Esophagus muscularis mucosa (tissue), 4 donors: ENCODE measurements at places on chromosomes 11 and 22. TPM values are rescaled to one million over a fixed set of nuclear protein-coding genes. Genes with fewer than 3 reads are reported as not detected.
A peak's percentile ranks its signal among the peaks of the same experiment; 100 is the strongest.

GRCh38 chr11:95301474-95301873 is 70.5 kb upstream of the SESN3 start:
- DNase-seq = no peak

GRCh38 chr11:57618438-57618837 is 21.0 kb downstream of the SERPING1 start:
- DNase-seq = no peak

DNA sequence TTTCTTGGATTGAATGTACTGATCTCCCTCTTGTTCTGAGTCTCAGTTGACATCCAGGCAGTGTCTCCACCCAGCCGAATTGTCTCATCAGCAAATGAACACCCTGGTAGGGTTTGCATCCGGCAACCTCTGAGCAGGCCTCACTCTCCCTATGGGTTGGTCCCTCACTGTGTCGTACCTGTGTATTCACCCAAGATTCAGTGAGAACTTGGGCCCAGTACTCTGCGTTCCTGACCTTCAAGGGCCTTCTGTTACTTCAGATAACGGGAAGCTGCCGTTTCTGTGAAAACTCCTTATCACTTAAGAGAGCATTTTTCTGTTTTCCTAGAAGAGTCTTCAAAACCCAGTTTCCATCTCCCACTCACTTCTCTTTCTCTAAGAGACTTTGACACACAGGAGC is 915.6 kb downstream of the TBC1D22A start:
- DNase-seq = no peak

DNA sequence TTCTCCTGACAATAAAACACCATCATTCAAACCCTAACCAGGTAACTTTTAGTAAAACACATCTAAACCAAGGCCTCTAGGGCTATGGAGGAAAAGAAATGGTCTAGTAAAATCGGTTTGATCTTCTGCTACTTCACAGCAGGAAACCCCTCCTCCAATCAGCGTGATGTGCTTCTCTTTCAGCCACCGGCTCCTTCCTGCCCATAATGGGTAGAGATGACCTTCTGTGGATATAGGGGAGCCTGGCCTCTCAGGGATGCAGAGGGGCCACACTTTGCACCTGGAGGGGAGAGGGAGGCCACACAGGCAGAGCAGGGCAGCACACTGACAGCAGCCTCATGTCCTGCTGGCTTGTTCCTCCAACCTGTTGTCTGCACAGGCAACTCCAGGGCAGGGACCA is 6.9 kb downstream of the EHD1 start:
- DNase-seq = no peak

DNA sequence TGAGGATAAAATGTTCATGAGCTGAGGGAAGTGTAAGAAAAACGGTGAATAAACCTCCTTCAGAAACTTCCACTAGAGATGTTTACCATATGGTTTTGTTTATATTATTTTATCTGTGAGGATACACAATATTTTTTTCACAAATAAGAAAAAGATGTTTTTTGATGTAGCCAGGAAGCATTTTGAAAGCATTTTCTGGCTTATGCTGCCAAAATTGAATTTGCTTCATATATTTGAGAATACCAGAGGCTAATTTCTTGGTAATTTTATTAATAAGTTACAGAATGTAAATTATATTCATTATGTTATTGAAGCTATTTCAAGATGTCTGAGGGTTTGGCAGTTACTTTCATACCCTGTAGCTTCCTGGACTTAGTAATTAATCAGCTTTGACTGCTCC is 686.6 kb downstream of the LUZP2 start:
- DNase-seq = no peak

GRCh38 chr22:43919106-43919973 is 4.3 kb upstream of the PNPLA3 start:
- no peak for DNase-seq

- DNase-seq = no peak
Measured at GRCh38 chr11:46616551-46617133, 385 bp downstream of the HARBI1 start.

DNA sequence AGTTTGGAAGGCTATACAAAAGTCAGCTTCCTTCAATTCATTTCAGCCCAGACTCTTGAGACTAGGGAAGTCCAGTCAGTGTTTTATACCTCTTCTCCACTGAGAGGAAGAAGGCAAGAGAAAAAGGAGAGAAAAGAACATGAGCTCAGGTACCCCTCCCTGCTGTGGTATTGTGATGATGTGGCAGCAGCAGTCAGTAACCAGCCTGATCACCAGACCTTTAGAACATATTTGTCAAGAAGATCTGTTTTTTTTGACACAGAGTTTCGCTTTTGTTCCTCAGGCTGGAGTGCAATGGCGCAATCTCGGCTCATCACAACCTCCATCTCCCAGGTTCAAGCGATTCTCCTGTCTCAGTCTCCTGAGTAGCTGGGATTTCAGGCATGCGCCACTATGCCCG is 21.2 kb upstream of the RPS13 start:
- DNase-seq = no peak

- DNase-seq = no peak
Measured at GRCh38 chr11:118144301-118145268, 8.0 kb downstream of the SCN4B start.

GRCh38 chr11:130894322-130895025 is 21.8 kb downstream of the SNX19 start:
- DNase-seq = no peak

DNA sequence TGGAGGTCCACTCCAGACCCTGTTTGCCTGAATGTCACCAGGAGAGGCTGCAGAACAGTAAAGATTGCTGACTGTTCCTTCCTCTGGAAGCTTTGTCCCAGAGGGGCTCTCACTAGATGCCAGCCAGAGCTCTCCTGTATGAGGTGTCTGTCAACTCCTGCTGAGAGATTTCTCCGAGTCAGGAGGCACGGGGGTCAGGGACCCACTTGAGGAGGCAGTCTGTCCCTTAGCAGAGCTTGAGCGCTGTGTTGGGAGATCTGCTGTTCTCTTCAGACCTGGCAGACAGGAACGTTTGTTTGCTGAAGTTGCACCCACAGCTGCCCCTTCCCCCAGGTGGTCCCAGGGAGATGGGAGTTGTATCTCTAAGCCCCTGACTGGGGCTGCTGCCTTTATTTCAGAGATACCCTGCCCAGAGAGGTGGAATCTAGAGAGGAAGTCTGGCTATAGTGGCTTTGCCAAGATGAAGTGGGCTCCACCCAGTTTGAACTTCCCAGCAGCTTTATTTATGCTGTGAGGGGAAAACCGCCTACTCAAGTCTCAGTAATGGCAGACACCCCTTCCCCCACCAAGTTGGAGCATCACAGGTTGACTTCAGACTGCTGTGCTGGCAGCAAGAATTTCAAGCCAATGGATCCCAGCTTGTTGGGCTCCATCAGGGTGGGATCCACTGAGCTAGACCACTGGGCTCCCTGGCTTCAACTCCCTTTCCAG is 99.4 kb downstream of the PDE3B start:
- DNase-seq = no peak

GRCh38 chr11:69930081-69931059 is 111.2 kb upstream of the FGF3 start:
- DNase-seq = no peak

DNA sequence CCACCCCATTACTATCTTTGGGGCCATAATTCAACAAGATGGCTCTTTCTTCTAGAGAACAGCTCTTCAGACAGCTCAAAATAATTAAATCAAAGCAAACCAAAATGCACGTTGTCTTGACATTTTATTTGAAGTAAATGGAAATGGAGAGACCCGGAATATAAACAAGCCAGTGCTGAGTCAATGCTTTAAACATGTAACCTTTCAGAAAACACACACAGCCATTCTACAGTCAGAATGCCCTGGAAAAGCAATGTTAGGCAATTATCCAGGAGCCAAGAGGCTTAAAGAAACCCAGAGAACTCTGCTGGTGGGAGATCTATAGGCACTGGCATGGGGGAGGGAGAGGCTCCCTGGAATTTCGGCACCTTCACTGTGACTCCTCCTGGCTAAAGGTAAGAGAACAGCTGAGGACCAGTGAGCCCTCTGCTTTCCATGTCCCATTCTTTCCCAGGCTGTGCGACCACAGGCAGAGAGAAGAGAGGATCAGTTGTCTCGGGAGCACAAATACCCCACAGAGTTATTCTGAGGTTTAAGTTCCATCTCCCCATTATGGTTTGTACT is 254.0 kb upstream of the CCDC90B start:
- peak; percentile 75 for DNase-seq

- DNase-seq = no peak
Measured at GRCh38 chr11:134499990-134500389, 87.9 kb upstream of the B3GAT1 start.

DNA sequence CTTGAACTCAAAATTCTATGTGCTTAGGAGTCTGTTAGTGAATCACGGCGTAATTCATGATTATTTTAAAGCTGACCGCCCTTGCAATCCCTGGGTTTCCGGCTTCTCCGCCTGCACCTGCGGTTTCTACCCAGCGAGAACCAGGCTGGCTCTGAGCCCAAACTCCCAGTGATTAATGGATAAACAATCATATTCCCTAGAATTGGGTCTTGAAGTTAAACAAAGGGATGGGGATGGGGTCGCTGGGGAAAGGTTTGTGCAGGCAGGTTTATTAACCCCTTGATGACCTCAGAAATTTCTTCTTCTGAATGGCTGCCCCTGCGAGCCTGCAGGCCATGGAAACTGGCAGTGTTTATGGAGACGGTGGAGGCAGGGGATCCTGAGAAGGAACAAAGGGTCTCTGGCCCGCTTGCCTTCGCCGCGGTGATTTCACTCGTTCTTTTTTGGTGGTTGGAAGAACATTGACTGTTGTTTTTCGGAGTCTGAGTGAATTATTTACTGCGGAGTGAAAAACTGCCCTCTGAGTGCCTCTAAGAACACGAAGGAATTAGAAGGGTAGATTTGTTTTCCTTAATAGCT is 1000.3 kb downstream of the BRD1 start:
- no peak for DNase-seq

DNA sequence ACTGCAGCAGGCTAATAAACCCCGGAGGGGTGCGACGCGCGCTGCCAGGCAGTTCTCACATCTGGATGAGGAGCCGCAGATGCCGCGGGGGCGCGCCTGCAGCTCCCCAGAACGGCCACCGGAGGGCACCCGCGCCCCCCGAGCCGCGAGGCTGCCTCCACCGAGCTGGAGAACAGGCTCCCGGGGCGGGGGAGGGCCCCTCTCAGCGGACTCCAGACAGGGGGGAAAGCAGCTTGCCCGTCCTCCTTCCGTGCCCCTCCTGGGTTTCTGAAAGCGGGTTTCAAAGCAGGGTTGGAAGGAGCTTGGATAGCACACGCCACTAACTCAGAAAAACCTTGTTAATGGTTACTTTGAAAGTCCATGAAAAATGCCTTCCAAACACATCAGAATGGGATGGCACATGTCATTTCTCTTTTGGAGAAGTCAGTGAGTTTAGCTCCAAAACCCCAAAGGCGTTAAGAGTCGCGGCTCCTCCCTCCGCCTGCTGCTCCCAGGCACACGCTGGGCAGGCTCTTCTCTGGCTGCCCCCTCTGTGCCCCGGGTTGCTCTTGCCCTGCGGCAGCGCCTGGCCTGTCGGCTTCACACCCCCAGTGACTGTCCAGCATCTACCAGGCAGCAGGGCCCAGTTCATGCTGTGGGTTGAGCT is 317.8 kb downstream of the NTM start:
- DNase-seq = no peak

DNA sequence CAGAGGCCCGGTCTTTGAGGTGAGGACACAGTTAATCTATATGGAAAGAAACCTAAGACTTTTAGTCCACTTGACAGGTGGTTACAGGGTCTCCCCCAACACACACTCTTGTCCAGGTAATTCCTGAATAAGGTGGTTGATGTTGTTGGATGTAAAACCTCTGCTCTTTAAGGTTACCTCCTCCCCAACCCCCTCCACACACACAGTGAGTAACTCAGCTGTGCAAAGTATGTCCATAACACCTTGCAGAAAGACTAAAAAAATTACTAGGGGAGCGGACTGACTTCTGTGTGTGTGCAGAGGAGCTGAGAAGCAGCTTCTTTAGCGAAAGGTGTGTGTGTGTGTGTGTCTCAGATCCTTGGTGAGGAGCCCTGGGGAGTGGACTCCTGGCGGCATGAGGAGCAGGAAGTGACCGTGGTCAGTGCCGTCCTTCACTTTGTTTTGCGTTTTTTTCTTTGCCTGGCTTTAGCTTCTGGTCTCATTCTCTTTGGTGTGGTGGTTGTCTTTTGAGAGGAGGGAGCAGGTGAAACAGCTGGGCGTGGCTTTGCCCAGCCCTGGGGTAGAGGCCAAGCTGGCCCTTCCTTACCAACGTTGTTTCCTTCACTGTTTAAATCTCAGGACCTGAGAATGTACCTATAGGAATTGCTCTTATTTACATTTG is 1.7 kb downstream of the ZBED4 start:
- no peak for DNase-seq

GRCh38 chr22:46737105-46737975 is 712 bp downstream of the CERK start:
- DNase-seq = no peak

- DNase-seq = no peak
Measured at GRCh38 chr11:45683271-45684058, 18.0 kb upstream of the CHST1 start.

C11orf86 gene
- not detected for total RNA-seq

MRGPRX3 gene
- total RNA-seq = not detected

SLC39A13 gene
- total RNA-seq = 91.9 TPM

IL18 gene
- total RNA-seq = 5.8 TPM

MPPED2 gene
- 2.5 TPM for total RNA-seq

RASD2 gene
- 53.6 TPM for total RNA-seq

TUBA8 gene
- total RNA-seq = 11.6 TPM

C11orf65 gene
- 0.63 TPM for total RNA-seq

KRTAP5-7 gene
- total RNA-seq = not detected

SOX6 gene
- 3.3 TPM for total RNA-seq

VPREB1 gene
- not detected for total RNA-seq

MIOX gene
- total RNA-seq = not detected

SLC5A1 gene
- total RNA-seq = 0.11 TPM
